Hepatic stellate cell (primary cell): ENCODE measurements at places on chromosomes 11 and 22.

- no peak for DNase-seq
Measured at GRCh38 chr11:64917663-64917995, 620 bp upstream of the ATG2A start.

DNA sequence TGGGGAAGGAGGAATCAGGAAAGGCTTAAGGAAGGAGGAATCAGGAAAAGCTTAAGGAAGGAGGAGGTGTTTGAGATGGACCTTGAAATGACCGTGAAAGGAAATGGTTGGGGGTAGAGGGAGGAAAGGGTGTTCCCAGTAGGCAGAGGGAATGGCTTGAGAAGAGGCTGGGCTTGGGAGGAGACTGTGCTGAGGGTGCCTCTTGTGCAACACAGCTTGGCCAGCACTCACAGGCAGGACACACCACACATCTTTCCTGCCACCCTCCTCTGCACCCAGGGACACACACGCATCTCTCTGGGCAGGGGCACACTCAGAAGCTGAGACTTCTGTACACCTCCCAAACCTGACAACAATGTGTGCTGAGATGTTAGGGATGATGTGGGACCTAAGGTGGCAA lies 151.4 kb downstream of the FBXO7 start:
- no peak for DNase-seq

GRCh38 chr22:37283393-37283937 lies 1.2 kb downstream of the CYTH4 start:
- DNase-seq: no peak

DNA sequence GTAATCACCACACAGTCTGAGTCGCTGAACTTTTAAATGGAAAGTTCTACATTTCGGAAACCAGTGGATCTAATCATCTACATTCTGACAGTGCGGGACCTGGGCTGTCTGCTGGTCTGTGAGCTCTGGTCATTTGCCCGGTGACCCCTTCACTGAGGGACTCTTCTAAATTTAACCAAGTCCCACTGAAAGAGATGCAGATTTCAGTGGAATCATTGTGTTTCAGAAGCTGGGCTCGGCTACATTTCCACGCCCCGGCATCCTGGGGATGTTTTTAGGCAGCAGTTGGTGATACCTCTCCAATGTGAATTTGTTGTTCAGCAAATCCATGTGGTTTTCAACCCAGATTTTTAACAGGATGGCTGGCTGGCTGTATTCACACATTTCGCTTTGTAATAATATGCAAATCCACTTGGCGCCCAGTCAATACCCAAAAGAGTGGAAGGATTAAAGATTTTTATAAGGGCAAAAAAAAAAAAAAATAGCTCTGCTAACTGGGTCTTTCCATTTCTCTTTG lies 145.5 kb upstream of the RASSF10 start:
- DNase-seq: no peak

DNA sequence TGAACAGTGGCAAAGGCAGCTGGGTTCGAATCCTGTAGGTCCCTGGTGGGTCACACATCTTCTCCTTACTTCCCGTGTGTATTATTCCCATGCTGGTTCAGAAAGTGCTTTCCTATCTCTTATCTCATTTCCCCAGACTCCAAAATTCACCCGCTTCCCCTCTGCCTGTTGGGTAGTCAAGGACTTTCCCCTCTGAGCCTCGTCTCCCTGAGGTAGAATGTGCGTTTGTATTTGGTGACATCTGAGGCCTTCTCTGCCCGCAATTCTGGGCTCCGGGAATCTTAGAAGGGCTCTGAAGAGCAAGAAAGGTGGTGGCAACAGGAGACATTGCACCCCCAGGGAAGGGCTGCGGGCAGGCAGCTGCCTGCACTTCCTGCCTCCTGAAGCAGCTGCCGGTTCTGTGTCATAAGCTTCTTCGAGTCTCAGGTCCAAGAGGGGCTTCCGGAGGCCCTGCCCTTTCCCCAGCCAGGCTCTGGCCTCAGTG lies 5.9 kb downstream of the LRRC32 start:
- DNase-seq: no peak
